NCI-H1048 (cell line): ENCODE measurements at places on chromosomes 3 and 15.

DNA sequence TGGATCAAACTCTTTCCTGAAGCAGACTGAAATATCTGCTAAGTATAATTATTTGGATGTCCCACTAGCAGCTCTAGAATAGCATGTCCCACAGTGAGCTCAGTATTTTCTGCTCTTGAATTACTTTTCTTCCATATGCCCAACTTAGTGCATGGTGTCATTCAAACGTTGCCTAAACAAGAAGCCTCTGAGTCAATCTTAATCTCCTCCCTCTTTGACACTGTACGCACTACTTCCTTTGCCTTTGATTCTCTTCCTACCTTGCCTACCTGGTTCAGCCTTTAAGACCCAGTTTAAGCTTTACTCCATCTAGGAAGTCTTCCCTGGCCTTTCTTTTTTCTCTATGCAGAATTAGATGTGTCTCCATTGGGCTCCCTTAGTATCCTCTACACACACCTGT is 54.5 kb downstream of the SEC22A start:
- DNase-seq: no peak

GRCh38 chr3:12178091-12178820 is 19.5 kb upstream of the TIMP4 start:
- DNase-seq: no peak

DNA sequence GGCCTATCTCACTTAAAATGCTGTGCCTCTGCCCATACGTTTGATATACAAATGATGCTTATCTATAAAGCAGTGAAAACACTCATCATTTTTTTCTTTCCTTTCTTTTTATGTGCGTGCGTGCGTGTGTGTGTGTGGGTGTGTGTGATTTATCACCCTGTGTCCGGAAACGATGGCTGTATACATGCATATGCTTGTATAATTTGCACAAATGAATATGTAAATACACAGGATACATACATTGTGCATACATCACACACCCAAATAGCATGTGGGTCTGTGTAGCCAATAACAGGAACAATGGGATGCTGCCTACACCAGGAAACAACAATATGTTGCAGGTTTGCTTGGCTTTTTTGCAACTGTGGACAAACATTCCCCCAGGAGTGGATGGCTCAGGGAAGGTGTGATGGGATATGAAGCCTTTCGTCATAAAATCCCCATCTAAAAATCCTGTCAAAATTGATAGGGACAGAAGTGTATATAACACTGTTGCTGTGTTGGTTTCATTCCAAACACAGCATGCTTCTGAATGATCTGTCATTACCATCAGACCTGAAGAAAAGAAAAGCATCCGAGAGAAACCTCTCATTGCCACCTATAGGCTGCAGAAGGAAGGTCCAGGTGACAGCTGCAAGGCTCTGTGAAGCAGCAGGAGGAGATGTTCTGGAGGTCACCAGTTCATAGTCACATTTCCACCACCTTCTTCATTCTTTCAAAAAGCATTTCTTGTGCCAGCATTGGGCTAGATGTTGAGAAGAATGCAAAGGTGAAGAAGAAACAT is 503.9 kb upstream of the NR2F2 start:
- no peak for DNase-seq

DNA sequence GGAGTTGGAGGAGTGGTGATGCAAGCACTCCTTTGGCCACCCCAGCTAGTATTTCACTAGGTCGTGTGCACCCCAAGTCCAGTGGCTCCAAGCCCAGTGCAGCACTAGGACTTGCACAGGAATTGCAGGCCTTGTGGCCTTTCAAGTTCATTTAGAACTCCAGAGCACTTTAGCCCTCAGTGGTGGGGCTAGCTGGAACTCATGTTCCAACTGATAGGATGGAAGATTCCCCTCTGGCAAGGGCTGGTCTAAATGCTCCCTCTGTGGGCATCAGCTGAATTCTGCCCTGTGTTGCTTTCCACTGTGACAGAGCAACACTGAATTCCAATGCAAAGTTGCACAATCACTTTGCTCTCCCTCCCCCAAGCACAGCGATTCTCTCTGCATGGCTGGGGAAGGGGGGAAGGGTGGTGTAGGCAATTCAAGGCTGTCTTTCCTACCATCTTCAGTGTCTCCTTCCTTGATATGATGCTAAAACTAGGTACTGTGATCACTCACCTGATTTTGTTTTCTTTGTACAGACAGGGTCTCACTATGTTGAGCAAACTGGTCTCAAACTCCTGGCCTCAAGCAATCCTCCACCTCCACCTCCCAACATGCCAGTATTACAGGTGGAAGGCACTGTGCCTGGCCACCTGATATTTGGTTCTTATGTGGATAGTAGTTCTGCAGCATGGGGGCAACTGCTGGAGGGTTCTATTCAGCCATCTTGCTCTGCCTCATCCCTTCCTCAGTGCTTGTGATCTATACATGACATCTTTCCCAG is 10.3 kb downstream of the USF3 start:
- DNase-seq: no peak

GRCh38 chr3:2731843-2732242 is 378.3 kb downstream of the IL5RA start:
- DNase-seq: no peak
